Forelimb muscle (tissue), 1 donor: ENCODE measurements at places on chromosomes 1 and 21. TPM values are rescaled to one million over a fixed set of nuclear protein-coding genes. Genes with fewer than 3 reads are reported as not detected.

- DNase-seq, result peak; percentile 74
Observed at GRCh38 chr1:182962554-182963115, 9.7 kb upstream of the SHCBP1L start.

- no peak for DNase-seq
Observed at GRCh38 chr1:246113555-246114095, 393.5 kb downstream of the SMYD3 start.

- DNase-seq, result no peak
Observed at GRCh38 chr1:117146575-117147340, 25.2 kb upstream of the TRIM45 start.

Gene AUNIP
- 0.71 TPM for polyA plus RNA-seq

- no peak for DNase-seq
Observed at GRCh38 chr1:213656503-213656902, 331.3 kb upstream of the PROX1 start.

Gene REN
- polyA plus RNA-seq, result not detected

Gene ALG14
- 5.4 TPM for polyA plus RNA-seq

DNA sequence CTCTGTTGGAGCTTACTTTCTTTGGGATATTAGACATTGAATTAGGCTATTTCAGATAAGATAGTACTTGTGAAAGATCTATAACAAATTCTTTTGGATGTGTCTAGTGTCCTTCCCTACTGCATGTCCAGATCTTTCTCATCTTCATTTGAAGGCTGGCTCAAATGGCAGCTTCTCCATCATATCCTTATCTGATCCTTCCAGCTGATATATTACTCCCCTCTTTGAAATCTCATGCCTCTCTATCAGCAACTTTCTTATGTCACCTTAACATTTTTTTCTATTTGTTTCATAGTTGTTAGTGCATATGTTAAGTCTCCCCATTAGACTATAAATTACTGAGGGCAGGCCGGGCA, 17.5 kb downstream of the CAP1 start:
- no peak for DNase-seq

DNA sequence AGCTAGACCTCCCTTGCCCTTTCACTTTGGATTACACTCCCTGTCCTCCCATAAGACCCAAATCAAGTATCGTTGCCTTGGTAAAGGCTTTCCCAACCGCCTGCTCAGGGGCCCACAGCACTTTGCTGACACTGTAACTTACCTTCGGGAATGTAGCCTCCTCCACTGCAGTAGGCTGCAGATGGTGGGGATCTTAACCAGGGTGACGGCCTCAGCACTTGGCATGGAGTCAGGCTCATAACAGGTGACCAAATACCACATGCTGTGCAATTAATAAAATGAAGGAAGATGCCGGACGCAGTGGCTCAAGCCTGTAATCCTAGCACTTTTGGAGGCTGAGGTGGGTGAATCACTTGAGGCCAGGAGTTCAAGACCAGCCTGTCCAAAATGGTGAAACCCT, 88.7 kb upstream of the IRF2BP2 start:
- DNase-seq, result no peak

- DNase-seq, result no peak
Observed at GRCh38 chr21:28151758-28152157, 840.9 kb downstream of the LTN1 start.

DNA sequence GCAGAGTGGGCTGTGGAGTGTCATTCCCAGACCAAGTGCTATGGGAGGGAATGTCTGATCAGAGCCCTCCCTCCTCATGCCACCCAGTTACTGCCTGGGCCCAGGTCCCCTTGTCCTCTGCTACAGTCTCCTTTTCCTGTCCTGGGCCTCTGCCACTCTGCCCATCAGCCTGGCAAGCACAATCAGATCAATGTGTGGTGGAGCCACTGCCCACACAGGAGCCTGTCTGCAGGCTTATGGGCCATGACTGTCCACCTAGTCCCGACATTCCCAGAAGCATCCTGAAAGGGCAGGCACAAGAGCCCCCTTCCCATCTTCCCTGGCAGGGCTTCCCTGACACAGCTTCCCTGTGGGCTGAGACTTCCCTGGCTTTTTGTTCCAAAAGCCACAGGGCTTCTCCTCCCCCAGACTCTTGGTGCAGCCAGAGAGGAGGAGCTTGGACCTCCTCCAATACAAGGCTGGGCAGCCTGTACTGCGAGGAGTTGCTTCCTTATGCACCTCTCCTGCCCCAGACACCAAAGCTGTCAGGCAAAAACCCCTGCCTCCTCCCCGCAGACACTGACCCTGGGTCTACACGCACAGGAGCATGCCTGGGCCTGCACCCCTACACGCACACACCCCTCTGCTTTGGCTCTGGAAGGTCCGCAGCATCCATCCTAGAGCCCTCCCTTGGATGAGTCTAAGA, 29.2 kb upstream of the CNTN2 start:
- DNase-seq, result no peak

- DNase-seq, result no peak
Observed at GRCh38 chr1:111600886-111601386, 18.7 kb upstream of the RAP1A start.

DNA sequence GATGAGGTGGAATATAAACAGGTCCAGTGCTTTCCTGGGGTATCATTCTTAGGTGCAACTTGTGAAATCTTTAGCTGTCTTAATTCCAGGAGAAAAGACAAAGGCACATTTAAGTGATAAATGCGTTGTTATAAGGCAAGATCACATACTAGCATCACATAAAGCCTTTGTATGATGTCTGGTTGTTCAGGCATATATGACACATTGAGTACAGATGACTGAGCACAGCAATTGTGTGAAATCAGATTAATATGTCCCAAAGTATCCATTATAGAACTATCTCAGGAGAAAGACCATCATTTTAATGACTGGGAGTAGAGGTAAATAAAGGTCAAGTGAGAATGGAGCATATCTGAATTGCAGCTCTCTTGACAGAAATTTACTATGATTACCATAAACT, 205.1 kb downstream of the PTGER3 start:
- DNase-seq, result no peak

Gene KIFAP3
- 32.1 TPM for polyA plus RNA-seq

Gene ERI3
- 45.7 TPM for polyA plus RNA-seq

Gene SIPA1L2
- 36.0 TPM for polyA plus RNA-seq

GRCh38 chr1:225697428-225697827, 44.5 kb upstream of the ENAH start:
- no peak for DNase-seq

Gene BACE2
- polyA plus RNA-seq, result 29.1 TPM

Gene SPRR2A
- polyA plus RNA-seq, result not detected

DNA sequence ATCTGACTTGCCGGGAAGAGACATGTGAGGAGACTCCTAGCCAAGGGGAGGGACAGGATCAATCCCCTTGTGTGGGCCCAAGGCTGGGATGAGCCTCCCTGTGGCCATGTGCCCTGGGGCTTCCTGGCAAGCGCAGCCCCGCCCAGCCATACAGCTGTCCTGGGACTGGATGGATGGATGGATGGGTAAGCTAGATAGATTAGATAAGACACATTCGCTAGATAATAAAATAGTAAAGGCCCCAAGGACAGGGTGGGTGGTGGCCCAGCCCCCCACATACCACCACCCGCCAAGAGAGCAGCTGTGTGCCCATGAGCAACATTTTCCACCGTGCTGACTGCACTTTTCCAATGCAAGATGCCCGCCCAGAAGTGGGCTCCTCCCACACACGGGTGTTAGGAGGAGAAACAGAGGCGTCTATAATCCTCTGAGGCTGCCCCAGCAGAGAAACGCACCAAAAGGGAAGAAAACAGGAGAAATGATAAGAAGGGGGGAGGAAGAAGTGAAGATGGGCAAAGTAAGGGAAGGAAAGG, 25.1 kb downstream of the ZBTB17 start:
- DNase-seq, result no peak

GRCh38 chr1:156876281-156876680, 15.6 kb downstream of the NTRK1 start:
- DNase-seq, result no peak

Gene KRTCAP2
- 85.3 TPM for polyA plus RNA-seq

Gene PATJ
- 3.5 TPM for polyA plus RNA-seq

DNA sequence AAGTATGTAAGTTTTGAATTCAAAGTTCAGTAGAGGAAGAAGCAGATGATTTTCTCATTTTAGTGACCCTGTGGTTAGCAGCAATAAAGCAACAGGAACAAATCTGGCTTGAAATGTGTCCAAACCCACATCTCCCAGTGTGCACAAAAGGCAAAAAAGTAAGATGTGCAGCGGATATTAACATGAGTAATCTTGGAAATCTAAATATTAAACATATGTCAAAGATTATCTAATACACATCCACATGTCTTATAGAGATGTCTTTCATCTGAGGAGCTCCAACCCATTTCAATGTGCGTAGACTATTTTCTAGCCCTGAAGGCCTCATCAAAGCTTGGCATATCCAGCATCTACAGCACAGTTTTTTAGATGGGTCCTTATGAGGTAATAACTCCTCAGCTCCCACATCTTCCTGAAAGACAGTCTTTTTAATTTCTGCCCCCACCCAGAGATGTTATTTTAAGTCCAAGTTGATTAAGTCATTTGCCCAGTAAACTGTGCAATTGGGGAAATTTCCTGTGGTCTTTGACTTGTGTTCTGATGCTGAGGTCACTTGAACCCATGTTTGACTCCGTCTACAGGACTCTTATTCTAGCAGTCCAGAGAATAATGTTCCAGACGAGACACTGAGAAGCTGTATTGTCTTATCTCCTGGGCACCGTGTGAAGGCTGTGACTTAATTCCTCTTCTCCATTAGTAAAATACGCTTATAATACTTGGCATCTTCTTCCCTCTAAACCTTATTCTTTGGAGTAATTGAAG, 73.7 kb downstream of the LMO4 start:
- peak; percentile 94 for DNase-seq

Gene SPATC1L
- 8.7 TPM for polyA plus RNA-seq

DNA sequence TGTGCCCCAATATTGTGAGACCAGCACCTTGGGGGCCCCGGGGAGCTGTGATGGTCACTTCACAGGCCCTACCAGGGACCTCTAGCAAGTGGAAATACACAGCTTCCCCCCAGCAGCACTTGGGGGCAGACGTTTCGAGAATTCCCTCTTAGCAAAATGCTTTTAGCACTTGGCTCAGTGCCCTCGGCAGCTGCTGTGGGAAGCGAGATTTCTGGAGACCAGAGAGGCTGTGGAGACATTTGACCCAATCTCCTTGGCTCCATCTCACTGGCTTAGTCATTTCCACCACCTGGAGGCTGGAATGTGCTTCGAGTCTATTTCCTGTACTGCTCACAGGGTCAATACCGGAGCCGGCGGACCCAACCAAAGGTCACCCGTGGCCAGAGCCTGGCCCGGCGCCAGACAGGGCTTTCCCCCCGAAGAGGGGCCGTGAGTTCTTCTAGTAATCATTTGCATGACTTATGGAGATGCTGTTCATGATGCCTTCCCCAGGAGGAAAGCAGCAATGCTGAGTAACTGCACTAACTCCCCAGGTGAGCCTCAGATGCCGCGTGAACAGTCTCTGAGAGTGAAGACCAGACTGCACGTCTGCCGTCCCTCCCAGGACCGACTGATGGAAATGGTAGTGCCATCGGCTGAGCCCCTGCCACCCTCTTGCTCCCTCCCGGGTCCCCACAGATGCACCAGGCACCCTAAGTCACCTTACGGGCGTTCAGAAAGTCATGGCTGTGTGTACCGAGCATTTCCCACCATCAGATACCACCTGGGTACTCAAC, 4.4 kb upstream of the C2CD2 start:
- peak; percentile 78 for DNase-seq

Gene LSS
- 32.0 TPM for polyA plus RNA-seq

DNA sequence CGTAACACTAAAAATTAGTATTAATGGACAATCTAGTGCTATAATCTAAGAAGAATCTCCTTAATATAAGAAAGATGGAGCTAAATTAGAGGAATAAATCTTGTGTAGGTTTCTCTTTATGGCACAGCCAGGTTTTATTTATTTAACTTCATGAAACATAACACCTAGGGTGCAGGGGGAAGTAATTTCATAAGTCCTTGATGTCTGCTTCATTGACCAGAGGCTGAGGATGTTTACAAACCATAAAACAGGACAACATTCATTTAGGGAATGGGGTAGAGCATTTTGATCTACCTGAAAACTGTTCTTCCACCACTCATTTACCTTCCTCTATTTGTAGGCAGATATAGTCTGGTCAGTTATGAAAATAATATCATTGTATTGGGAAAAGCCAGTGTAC, 95.5 kb downstream of the NGF start:
- DNase-seq, result no peak

GRCh38 chr1:35864813-35865212, 18.2 kb upstream of the AGO1 start:
- no peak for DNase-seq

Gene TFF2
- polyA plus RNA-seq, result not detected

GRCh38 chr1:20192364-20192763, 6.0 kb upstream of the PLA2G2C start:
- DNase-seq, result no peak

DNA sequence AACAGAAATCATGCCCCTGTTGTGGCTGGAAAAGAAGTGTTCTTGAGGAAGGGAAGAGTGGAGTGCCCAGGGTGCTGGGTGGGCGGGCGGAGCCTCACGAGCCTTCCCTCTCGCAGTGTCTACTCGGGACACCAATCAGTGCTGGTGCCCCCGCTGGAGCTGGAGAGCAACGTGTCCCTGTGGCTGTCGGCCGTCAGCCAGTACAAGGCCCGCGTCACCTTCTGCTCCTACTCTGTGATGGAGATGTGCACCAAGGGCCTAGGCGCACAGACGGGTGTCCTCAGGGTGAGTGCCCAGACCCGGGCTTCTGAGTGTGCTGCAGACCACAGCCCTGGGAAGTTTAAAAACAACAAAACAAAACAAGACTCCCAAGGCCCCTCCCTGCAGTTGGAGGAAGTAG, 47.4 kb downstream of the S100B start:
- no peak for DNase-seq

Gene FCAMR
- polyA plus RNA-seq, result not detected

DNA sequence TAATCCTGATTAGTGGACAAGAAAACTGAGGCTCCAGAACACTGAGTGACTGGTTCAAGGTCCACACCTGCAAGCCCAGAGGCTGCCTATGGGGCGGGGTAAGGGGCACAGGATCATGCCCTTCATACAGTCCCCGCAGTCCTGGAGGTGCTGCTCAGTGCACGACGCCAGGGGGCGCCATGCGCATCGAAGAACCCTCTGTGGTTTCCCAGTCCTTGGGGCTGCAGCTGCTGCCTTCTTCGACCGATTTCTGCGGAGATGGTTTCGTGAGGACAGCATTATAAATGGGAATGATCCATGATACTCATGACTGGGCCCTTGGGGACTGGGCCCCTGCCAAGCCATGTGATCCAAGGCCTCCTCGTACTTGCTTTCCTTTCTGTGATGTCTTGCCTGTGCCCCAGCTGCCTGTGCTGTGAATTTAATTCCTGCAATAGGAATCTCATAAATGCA, 37.1 kb upstream of the ARHGEF10L start:
- peak; percentile 55 for DNase-seq

Gene CAMK1G
- not detected for polyA plus RNA-seq
